ENCODE measurements at places on chromosomes 3 and 15.

DNA sequence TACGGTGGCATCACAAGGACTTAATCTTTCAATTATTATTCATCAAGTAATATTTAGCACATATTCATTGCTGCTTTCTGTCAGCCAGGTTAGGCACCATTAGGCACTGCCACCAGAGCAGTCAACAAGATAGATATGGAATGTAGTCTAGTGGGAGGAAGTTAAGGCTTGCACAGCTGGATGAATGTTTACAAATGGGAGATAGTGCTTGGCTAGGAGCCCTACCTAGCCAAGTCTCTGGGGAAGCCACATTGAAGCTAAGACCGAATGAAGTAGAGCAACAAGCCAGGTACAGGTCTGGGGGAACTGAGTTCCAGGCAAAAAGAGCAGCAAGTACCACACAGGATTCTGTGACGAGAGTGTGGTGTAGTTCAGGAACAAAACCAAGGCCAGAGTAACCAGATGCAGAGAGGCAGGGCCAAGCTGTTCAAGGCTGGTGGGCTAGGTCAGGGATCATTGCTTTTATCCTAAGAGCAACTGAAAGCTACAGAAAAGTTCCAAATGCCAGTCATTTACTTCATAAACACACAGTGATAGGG, 33.4 kb upstream of the SCAANT1 start:
- no peak for DNase-seq

- peak; percentile 43 for DNase-seq
Observed at GRCh38 chr15:49045751-49046219, 461 bp downstream of the SECISBP2L start.

GRCh38 chr3:115448851-115449250, 174.5 kb upstream of the GAP43 start:
- DNase-seq = no peak

- peak; percentile 29 for DNase-seq
Observed at GRCh38 chr3:113211330-113212149, at the start of gene BOC. TSS of gene BOC (plus strand) at chr3:113211557. CDS start at chr3:113249803, 38,246 bp downstream.

DNA sequence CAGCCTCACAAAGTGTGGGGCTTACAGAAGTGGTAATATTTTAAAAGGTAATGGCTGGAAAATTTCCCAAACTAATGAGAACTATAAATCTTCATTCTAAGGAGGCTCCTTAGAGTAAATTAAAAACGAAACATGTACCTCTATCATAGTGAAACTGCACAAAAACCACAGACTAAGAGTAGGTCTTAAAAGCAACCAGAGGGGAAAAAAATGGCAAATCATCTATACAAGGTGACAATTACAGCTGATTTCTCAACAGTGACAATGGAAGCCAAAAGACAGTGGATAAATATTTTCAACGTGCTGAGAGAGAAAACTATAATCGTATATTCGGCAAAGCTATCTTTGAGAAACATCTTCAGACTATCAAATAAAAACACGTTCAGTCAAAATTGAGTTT, 20.6 kb downstream of the HEG1 start:
- DNase-seq = no peak
